ENCODE measurements at places on chromosomes 13 and 19.

GRCh38 chr13:113918981-113919701 is 54.7 kb downstream of the C13orf46 start:
- DNase-seq = no peak

GRCh38 chr13:97780486-97780885 is 173.0 kb upstream of the IPO5 start:
- DNase-seq = no peak

GRCh38 chr13:52811841-52812240 is 36.6 kb downstream of the PCDH8 start:
- no peak for DNase-seq

DNA sequence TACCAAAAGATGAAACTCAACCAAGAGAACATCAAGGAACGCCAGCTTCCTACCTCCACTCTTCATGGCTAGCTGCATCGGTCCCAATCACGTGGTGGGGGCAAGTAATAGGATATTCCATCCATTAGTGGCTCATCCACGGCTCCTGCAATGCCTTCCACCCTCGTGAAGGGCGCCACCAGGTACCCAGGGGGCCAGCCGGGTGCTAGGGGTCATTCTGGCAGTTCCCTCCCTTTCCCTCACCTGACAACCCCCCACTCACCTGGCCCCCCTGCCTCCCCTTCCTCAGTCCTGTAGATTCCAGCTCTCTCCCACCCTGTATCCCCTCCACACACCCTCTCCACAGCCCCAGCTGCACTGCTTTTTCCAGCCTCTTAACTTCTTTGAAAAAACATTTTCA is 161.9 kb downstream of the URI1 start:
- no peak for DNase-seq

DNA sequence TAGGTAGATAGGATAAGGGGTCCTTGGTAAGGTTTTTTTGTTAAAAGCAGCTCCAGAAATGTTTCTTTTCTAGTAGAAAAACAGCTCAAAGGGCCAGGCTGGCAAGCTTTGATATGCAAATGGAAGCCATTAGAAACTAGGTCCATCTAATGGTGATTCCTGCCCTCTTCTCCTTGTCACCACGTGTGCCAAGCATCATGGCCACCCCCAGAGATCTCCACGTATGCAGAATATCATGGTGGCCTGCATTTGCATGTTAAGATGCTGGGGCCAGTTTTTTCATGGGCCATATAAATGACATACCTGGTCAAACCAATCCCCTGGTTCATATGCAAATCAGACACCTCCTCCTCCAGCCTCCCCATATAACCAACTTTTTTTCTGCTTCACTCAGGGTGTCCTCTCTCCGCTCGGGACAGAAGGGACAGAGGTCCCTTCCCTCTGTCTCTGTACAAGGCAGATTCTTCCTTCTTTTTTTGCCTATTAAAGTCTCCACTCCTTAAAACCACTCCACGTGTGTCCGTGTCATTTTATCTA is 1335.9 kb downstream of the UQCRFS1 start:
- no peak for DNase-seq

DNA sequence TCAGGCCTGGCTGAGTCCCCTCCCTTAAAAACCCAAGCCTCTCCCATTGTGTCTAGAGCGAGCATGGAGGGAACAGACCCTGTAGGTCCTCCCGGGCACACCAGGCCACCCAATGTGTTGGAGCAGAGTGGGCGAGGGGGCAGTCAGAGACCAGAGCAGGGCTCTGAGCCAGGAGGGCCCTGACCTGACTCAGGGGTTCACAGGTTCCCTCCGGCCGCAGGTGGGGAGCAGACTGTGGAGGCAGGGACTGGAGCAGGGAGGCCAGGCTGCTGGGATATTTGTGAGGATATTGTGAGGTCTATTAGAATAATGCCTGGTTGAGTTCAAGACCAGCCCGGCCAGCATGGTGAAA is 1.6 kb upstream of the TYROBP start:
- DNase-seq = no peak

- no peak for DNase-seq
Observed at GRCh38 chr19:32343550-32344262, 1.7 kb upstream of the ZNF507 start.

GRCh38 chr13:50358231-50359040 is 343.2 kb downstream of the KCNRG start:
- DNase-seq = no peak

DNA sequence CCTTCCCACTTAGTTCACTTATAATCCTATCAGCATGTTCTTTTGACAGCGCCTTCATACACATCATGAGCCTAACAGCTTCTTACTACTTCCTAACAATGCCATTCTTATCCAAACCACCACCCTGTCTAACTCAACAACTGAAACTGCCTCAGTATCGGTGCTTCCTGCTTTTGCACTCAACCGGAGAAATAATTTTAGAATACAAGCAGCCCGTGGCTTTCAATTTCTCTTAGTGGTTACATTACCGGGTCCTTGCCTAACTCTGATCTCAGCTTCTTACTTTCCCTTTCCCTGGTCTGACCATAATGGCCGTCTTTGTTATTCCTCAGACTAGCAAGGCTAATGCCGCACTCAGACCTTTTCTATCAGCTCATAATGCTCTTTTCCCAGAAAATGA is 17.0 kb downstream of the ZFP82 start:
- DNase-seq = no peak

DNA sequence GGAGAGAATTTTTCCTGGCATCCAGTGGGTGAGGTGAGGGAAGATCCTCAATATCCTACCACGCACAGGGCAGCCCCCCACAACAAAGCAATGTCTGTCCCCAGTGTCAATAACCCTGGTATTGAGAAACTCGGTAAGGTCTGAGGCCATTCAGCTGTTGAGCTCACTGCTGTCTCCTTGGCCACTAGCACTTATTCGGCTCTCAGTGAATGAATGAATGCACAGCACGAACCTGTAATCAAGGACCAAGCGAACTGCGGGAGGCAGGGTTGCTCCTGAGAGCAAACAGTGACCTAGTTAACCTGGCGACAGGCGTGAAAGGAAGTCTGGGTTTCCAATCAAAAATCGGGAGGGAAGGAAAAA is 640 bp downstream of the ZSCAN5A start:
- no peak for DNase-seq

DNA sequence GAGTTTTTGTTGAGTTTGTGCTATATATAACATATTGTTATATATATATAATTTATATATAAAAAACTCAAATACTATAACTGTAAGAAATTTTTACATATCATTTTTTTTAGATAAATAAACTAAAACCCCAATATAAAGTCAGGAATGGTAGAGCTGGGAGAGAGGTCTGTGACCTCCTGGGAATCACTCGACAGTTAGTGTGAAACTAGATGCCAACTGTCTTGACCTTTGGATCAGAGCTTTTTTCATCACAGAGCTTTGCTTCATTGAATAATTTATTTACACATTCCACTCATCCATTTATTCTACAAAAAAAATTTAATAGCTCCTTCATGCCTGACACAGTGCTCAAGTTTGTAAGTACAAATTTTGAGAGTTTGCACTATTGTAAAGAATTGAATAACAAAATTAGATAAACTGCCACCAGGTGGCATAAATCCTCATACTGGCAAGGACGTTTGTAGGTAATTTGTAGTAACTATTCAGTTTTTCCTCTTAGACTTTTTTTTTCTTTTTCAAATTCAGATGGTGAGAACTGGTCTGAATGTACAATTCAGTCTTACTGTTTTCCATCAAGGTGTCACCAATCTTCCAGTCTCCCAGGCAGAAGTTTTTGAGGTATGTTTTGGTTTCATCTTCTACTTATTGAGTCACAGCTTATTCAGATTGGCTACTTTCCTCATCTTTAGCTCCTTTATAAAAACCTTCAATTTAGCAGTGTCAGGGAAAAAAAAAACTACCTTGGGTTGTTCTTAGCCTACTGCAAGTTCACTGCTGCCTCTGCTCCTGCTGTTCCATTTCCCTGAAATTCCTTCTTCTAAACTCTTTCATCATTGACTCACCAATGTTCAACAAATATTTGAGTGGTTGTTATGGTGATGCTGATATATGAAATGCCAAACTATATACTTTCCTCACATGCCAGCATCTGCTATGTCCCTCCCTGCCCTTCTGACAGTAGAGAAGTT is 28.7 kb downstream of the LACC1 start:
- no peak for DNase-seq

- no peak for DNase-seq
Observed at GRCh38 chr19:12521996-12522395, 29.3 kb downstream of the ZNF564 start.

DNA sequence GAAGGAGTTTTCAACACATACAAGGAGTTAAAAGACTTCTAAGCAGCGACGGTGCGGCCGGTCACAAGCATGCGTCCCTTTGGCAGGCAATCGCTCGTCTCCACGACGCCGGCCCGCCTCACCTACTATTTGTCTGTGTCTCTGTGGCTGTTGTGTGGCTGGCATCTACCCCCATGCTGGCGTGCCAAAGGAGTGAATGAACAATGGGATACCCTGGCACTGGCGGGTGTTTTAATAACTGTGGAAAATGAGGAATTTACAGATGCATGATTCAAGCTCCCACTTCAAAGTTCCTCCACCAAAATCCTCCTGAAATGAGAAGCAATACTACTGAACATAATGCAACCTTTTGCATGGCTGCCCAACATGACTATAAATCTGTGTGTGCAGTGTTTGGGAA is 176.6 kb downstream of the KLF5 start:
- no peak for DNase-seq

DNA sequence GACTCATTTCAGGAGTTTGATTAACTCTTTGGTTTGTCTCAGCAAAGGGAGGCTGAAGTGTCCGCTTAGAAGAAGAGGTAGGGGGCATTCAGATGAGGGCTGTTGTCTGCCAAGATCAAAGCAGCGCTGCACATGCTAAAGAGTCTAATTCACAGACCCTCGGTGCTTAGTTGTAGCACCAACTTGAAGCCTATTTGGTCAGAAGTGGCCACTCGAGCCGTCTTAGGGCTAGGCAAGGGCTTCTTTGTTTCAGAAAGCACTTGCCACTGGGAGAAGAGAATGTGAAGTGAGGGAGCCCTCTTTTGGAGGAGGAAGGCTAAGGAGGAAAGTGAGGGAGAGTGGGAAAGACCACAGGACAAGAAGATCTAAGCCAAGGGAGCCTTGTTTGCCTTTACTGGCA is 313.4 kb upstream of the TMTC4 start:
- no peak for DNase-seq

DNA sequence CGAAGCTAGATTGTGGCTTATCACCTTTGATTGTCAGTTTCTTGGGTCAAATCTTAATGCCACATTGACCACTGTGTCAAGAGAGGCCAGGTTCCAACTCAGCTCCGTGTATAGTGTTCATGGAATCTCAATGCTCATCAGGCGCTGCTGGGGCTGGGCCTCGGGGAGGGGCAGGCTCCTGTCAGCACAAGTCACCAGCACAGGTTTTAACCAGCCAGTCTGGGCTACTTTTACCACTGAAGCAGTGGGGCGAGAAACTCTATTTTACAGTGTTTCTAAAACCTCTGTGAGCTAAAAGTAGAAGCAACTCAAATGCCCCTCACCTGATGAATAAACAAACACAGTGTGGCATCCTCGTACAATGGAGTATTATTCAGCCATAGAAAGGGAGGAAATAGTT is 118.7 kb upstream of the GJB6 start:
- no peak for DNase-seq

- DNase-seq = no peak
Observed at GRCh38 chr13:98458431-98458830, 118.5 kb downstream of the STK24 start.

- DNase-seq = no peak
Observed at GRCh38 chr13:25868490-25868889, 183.3 kb downstream of the SHISA2 start.

All from stimulated activated CD8-positive, alpha-beta memory T cell treated with anti-CD3 and anti-CD28 coated beads, Interleukin-4, amount 100 ng/mL, for 4 hours (primary cell).